ENCODE measurements at places on chromosomes 2 and 18.
A peak's percentile ranks its signal among the peaks of the same experiment; 100 is the strongest.

- DNase-seq: no peak
Measured at GRCh38 chr18:55651236-55651635, 63.2 kb upstream of the TCF4 start.

GRCh38 chr2:207254591-207255464, 89.1 kb upstream of the KLF7 start:
- DNase-seq: no peak

DNA sequence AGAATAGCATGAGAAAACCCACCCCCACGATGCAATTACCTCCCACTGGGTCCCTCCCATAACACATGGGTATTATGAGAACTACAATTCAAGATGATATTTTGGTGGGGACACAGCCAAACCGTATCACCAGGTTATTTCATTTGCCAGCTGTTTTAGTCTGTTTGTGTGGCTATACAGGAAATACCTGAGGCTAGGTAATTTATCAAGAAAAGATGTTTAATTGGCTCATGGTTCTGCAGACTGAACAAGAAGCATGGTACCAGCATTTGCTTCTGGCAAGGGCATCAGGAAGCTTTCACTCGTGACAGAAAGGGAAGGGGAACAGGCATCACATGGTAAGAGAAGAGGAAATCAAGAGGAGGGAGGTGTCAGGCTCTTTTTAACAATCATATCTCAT, 329.2 kb downstream of the GULP1 start:
- DNase-seq: no peak

DNA sequence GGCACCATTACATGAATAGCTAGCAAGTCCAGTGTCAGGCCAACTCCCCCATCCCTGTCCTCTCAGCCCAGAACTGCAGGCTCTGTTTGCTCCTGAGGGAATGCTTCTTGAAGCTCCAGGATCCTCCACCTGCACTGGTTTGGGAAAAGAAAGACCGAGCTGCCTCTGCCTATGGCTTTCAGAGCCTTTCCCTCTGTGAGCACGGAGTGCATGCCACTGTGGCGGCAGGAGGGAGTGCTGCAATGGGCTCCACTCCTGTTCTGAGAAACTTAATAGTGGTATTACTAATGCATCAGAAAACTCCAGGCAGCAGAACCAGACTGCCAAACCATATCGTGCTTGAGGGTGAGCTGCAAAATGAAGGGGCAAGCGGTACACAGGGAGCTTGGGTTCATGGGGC, 271.8 kb downstream of the SRBD1 start:
- DNase-seq: no peak

GRCh38 chr2:54673501-54673998, 49.9 kb upstream of the EML6 start:
- DNase-seq: peak; percentile 39

- DNase-seq: no peak
Measured at GRCh38 chr18:53644799-53645471, 579.5 kb downstream of the MBD2 start.

DNA sequence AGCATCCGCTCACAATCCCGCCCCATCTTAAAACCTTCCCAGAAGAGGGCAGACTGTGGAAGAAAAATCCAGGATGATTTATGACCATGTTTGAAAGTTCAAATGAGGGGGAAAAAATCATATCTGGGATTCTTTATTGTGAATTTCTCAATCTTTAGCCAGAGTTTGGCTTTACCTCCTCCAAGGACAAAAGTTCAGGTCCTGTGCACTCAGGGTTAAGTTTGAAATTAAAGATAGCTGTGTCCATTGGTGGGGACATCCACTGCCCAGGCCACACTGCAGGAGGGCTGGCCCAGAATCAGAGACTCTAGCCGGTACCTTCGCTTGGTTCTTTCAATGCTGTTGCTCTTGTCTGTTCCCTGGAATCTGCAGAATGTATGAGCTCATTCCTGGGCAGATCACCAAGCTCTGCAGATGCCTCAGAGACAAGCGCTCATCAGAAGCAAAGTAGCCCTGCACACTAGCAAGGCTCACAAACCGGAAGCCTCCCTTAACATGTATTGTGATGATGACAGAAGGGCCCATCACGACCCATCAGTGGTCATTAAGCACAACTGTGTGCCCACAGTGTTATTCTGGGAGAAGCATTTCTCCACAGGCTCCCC, 375.3 kb upstream of the KLHL29 start:
- DNase-seq: peak; percentile 22

- DNase-seq: no peak
Measured at GRCh38 chr2:172855588-172855987, 119.9 kb downstream of the RAPGEF4 start.

GRCh38 chr2:28247290-28247689, 145.4 kb upstream of the FOSL2 start:
- DNase-seq: no peak

DNA sequence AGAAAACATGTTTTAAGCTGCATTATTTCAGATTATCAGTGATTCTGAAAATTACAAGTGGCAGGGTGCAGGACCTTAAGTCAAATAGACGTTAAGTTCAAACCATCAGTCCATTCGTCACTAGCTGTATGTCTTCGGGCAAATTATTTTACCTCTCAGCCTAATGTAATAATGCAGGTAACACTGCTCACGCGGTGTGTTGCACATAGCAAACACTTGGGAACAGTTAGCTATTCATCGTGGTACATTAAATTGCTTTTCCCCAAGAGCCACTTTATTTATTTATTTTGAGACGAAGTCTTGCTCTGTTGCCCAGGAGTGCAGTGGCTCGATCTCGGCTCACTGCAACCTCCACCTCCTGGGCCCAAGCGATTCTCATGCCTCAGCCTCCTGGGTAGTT, 10.1 kb downstream of the MAT2A start:
- no peak for DNase-seq

- DNase-seq: no peak
Measured at GRCh38 chr2:57850415-57851130, 196.0 kb upstream of the VRK2 start.

- DNase-seq: peak; percentile 60
Measured at GRCh38 chr2:222903234-222904220, 42.7 kb downstream of the ACSL3 start.

DNA sequence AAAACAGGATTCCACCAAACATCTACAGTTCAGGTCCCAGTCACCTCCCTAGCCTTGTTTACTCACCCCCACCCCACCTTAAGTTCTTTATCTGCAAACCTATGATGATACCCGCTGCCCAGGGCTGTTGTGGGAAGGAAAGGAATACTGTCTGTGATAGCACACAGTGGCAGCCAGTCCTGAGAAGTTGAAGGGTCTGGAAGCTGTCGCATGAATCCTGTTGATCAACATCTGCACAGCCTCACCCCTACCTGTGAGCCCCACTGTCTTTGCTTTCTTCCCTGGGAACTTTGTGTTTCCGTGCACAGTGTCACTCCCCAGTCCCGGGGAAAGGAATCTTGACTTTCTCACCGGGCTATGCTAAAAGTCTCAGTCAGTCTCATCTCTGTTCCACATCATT, 160.7 kb upstream of the EPAS1 start:
- no peak for DNase-seq

GRCh38 chr18:13019301-13019700, 28.1 kb downstream of the CEP192 start:
- DNase-seq: no peak

DNA sequence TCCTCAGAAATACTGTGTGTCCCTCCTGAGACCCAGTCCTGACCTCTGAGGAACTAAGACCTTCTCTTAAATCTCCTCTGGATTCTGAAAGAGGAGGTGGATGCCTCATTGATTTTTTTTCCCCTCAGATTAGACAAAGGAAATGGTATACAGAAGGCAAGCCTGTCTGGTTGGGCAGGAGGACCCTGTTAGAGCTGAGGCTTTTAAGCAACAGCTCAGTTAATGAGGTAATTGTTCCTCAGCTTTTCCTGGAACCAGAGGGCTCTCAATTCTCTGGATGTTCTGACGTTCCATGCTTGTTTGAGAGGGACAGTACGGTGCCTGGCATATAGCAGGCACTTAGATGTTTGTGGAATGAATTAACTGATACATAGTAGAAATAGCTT, 61.7 kb upstream of the MCFD2 start:
- DNase-seq: no peak

DNA sequence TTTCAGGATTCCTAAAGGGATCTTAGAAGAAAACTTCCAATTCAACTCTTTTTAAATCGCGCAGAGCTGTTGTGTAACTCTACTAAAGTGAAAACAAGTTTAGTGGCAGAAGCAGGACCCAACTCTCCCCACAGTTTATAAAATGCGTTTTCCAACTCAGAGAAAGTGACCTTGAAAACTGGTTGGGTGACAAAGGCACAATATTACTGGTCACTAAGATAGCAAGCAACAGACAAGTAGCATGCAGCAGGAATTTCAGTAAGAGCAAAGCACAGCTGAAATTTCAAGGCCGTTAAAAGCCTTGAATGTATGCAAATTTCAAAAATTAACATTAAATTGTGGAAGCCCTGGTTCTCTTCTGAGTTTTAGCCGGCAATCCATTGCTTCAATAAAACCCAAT, 66.9 kb downstream of the STK39 start:
- DNase-seq: no peak

DNA sequence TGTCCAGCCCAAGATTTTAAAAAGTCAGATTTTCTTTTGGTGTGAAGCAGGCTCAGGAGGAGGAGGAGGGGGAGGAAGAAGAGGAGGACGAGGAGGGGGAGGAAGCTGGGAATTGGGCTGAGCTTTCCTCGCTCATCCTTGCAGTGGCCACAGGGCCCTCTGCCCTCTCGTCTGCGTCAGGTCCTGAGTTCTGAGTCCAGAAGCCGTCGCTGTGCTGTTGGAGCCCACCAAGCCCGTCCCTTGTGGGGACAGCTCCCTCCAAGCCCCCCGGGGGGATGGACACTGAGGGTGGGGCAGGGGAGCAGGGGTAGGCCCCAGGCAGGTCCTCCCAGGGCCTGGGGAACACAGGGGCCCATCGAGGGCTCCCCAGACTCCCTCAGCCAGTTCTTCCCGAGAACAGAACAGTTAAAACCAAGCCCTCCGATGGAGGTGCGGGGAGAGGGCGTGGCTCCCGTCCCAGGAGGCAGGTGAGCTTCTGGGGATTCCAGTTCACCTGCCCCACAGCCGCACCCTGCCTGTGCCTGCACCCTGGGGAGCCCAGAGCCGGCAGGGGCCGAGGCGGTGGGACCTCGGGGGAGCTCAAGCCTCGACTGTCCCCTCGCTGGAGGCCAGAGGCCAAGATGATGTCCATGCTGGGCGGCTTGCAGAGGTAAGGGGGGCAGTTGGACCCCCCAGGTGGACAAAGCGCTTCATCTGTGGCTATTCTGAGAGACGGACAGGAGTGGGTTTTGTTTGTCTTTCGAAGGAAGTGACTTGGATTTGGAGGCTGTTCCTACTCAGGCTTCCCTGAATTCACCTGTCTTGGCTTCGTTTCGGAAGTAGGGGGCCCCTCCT, at the start of gene GAL3ST2:
GAL3ST2 (plus strand) TSS at position 487 of the 834 bp plus-strand sequence; CDS start at position 621, 134 bp downstream.
- DNase-seq: no peak

DNA sequence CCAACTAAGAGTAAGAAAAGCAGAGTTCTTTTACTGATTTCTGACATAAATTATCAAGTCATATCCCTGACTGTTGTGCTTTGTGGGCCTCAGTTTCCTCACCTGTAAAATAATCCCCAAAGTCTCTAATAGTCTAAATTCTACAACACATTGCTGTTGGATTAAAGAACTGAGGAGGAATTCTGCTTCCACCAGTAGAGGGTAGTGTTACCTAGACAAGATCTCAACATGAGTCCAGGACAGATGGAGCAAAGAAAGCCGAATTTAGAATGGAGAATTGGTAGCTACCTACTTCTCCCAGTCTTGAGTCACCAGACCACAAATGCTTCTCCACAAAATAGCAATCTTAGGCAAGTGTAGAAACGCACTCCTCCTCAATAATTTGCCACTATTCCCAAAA, 462.5 kb upstream of the FSHR start:
- no peak for DNase-seq

DNA sequence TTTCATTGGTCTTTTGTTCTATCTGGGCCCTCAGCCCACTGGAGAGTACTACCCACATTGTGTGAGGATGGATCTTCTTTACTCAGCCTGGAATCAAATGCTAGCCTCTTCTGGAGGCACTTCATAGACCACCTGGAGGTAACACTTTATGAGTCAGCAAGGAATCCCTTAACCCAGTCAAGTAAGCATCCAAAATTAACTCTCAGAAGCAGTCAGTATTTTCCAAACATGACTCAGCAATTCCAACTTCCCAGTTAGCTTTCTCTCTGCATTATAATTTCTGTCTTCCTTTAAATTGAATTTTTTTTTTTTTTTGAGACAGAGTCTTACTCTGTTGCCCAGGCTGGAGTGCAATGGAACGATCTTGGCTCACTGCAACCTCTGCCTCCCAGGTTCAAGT, 142.7 kb downstream of the ACKR3 start:
- peak; percentile 38 for DNase-seq
